Fibroblast of skin of scalp (primary cell): ENCODE measurements at places on chromosomes 5 and 9.

- peak; percentile 15 for DNase-seq
Measured at GRCh38 chr9:110261632-110262031, 5.3 kb upstream of the TXN start.

DNA sequence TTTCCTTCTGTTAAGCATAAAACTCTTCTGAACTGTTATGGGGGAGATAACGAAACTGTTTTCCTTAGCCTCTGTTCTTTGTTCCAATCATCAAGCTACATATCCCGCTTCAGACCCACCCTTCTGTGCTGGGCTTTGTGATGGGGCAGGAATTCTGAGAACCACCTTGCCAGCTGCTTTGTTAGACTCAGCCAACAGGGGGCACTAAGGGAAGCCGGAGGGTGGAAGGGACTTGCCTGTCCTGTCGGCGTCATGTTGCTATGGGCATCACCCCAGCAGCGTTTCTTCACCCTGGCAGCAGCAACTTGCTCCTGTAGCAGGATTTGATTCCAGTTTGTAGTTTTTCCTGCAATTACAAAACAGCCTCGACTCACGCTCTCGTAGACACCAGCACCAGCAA, 169.1 kb downstream of the CAAP1 start:
- DNase-seq: no peak

DNA sequence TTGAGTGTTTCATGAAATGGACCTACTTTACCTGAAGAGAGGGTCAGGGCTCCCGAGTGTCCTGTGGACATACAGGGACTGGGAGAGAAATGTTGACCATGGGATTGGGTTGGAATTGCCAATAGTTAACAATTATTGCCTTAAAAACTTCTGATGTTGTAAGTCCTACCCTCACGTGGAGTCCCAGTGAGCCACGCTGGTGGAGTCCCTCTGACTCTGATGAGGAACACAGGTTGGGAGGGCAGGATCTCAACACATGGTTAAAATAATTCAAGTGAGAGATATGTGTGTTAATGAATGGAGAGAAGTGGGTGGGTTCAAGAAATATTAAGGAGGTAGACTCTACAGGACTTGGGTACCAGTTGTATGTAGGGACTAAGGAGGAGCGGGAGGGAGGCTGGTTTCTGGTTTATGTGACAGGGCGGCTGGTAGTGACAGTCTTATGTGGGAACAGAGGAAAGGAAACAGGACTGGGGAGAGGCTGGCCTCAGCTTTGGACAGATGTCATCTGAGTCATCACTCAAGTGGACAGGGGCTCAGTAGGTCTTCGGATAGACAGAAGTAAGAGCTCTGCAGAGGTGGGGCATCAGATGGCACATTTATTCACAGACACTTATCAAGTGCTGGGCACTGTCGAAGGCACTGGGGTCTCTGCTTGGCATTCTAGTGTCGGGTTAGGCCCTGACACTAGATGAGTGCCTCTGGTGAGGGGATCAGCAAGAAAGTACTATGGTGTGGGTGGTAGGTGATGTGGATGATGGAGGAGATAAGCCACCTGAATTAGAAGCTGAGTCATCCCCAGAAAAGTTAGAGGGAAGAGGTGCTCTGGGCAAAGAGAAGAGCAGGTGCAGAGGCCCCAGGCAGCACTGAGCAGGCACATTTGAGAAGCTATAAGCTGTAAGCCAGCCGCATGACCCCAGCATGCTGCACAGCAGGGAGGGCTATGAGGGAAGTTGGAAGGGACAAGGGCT, 27.2 kb downstream of the MAML1 start:
- no peak for DNase-seq

DNA sequence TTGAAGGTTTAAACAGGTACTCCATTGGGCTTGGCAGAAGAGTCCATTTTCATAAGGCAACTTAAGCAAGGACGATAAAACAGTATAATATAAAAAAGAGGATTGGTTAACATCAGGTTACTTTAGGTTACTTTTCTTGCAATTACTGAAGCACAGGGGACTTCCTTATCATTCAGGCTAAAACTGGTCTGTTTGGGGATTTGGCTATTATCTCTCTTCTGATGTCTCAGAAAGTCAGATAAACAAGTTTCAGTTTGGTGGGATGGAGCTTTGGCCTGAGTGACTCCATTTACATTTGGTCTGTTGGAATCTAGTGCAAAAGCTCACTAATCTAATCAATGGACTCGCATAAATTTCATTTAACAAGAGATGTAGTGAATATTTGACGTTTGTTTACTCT, 8.0 kb downstream of the GAPT start:
- no peak for DNase-seq

GRCh38 chr5:162703914-162704313, 636.3 kb downstream of the GABRG2 start:
- no peak for DNase-seq

- DNase-seq: no peak
Measured at GRCh38 chr9:102768002-102768401, 227.1 kb upstream of the CYLC2 start.

DNA sequence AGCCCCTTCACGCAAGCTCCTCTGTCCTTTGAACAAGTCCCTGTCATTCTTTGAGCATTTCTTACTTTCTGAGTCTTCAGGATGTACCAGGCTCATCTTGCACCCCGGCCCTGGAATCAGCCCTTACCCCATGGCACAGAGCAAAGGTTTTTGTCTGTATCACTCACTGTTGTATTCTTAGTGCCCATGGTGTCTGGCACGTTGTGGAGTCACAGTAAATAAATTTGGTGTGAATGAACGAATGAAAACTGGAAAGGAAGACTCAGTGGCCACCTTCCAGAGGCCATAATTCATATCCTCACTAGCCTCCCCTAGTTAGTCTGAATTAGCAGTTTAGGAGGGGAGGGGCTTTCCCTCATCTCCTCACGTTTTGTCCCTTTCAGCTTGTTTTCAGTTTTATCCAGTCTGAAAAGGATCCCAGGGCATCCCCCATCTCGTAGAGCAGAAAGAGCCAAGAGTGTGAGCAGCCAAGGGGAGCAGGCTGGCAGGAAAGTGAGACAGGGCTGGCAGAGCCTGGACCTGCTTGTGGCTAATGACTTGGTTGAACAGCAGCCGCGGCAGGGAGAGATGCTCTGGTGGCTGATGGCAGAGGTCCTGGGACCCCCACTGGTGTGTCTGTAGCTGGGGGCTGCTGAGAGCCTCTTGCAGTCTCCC, 42.7 kb downstream of the ZNF618 start:
- DNase-seq: no peak

DNA sequence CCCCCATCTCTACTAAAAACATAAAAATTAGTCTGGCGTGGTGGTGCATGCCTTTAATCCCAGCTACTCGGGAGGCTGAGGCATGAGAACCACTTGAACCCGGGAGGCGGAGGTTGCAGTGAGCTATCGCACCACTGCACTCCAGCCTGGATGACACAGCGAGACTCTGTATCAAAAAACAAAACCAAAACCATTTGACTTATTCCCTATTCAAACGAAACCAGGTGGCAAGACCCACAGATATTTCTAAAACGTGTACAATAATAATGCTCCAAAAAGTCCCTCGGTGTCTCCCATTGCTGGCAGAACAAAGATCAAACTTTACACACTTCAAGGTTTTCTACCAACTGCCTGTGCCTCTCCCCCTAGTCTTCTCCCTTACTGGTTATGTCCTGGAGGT, 29.8 kb downstream of the HMGCR start:
- no peak for DNase-seq

DNA sequence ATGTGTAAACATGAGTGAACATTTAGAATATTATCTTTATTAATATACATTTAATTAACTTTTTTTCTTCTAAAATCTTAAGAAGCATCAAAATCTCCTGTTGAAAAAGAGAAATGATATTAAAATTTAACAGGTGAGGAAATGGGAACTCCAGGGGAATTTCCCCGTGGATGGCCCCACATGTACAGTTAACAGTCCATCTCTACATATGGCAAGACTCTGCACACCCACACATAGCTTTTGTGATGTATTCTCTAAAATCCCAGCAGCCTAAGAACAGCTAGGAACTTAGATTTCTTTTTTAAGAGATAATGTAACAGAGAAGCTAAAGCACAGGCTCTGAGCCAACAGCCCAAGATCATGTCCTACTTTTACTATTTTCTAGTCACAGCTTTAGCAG, 556.3 kb upstream of the RGMB start:
- no peak for DNase-seq

DNA sequence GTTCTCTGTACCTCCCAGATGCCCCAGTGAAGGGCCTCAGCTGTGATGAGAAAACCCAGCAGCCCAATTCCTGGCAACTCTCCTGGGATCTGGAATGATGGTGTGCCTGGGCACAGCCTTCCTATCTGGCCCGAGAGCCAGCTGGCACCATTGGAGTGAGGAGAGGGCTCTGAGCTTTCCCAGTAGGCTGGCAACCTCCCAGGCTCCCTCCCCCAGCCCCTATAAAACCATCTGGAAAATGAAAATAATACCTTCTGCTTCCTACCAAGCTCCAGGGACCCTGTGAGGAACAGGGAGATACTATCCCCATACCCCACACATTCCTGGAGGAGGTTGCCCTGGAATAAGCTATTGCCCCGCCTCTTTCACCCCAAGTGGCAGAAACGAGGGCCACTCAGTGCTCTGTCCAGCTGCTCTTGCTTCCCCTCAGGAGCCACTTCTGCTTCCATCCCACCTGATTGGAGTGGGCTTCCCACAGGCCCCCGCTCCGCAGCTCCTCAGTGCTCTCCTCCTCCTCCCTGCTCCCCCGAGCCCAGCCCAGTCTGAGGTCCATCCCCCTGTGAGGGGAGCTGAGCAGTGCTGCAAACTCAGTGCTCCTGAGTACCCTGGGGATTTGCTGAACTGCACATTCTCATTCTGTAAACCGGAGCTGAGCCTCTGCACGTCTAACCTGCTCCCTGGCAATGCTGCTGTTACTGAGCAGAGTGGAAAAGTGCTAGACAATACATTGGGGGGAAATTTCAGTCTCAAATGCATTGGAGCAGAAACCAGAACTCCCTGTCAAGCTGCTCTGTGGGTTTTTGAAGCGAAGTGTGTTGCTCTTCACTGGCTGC, 74.7 kb downstream of the THBS4 start:
- DNase-seq: no peak

GRCh38 chr5:127508644-127509373, 8.6 kb upstream of the PRRC1 start:
- no peak for DNase-seq

DNA sequence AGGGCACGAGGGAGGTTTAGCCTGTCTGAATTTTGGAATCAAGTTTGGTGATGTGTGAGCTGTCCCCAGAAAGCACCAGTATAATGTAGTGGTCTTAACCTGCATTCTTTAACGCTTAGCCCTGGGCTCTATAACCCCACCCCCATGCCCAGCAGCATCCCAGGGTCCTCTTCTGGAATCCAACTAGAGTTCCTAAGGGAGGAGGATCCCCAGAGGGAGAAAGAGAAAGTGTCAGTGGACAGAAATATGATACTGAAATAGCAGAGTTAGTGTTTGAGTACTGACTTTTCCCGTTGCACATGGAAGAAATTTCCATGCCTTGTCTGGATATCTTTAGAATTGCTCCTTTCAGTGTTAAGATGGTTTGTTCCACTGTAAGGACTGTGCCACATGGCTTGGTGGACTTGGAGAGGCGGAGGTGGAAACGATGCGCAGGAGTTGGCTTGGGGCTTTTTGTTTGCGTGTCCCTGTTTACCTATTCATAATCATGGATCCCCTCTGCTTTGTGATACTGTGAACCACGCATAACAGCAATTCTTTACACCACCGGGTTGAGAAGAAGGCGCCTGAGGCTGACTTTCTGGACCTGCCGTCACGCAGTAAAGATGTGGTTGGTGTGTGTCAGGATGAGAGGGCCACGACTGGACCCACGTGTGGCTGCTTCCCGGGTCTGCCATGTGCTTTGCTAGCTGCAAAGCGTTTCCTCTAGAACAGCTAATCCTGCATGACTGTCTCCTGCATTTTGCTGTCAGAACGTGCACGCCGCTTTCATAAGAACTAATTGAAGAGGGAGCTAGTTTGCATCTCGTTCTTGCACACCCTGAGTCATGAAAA, 142.3 kb downstream of the SMARCA2 start:
- peak; percentile 77 for DNase-seq

DNA sequence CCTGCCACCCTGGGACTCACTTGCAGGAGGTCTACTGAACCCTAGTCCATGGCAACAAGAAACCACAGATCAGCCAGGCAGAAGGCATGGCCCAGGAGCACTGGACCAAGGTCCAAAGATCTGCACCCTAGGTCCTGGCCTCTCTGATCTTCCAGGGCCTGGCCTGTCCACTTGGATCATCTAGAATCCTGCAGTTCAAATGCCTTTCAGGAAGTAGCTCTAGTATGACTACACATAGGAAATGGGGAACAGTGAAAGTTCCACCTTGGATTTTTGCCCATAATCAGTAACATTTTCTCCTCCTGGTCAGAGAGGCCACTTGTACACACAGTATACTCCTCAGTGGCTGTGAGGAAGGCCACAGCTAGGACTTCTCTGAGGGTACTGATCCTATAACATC, 11.5 kb downstream of the ANXA6 start:
- no peak for DNase-seq

GRCh38 chr5:14204785-14205321, 61.7 kb downstream of the TRIO start:
- peak; percentile 75 for DNase-seq

DNA sequence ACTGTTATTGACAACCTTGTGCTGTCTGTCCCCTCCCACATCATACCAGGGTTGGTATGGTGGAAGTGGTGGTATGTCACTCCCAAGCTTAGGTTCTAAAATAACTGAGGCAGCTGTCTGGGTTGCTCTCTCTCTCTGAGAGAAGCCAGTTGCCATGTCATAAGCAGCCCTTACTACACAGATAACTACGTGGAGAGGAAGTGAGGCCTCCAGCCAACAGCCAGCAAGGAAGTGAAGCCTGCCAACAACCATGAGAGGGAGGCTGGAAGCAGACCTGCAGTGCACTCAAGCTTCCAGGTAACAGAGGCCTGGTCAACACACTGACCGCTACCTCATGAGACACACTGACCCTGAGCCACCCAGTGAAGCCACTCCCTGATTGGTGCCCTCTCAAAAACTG, 18.6 kb downstream of the CTNNAL1 start:
- no peak for DNase-seq

GRCh38 chr9:121115466-121115865, 40.7 kb downstream of the CNTRL start:
- DNase-seq: no peak

DNA sequence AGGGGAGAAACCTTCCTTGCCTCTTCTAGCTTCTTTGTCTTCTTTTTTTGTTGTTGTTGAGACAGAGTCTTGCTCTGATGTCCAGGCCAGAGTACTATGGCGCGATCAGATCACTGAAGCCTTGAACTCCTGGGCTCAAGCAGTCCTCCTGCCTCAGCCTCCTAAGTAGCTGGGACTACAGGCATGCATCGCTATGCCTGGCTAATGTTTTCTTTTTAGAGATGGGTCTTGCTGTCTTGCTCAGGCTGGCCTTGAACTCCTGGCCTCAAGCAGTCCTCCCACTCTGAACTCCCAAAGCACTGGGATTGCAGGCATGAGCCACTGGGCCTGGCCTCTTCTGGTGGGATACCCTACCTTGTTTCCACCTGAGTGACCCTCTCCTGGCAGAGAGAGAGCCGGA, 3.4 kb upstream of the PAXX start:
- DNase-seq: no peak

GRCh38 chr9:93954434-93955061, 607 bp downstream of the BARX1 start:
- DNase-seq: no peak
